Iris pigment epithelial cell (primary cell): ENCODE measurements at places on chromosomes 13 and 19.
A peak's percentile ranks its signal among the peaks of the same experiment; 100 is the strongest.

- no peak for DNase-seq
Observed at GRCh38 chr13:113472355-113473025, 18.0 kb downstream of the DCUN1D2 start.

- no peak for DNase-seq
Observed at GRCh38 chr13:97521726-97522125, 87.8 kb downstream of the RAP2A start.

DNA sequence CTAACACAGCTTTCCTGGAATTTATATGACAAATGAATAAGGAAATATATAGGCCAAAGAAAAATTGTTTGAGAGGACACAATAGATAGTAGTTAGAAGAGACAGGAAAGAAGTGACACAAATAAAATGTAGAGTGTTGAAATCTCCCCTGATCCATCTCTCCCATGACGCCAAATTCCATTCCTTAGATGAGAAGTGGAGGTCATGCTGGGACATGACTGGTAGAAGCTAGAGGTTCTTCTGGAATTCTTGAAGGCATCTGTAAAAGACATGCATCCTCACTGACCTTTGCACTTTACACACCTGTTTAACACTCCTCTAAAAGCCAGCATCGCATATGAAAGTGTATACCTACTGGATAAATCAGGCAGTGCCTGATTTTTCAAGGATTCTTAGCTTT is 67.8 kb downstream of the DGKH start:
- no peak for DNase-seq

- no peak for DNase-seq
Observed at GRCh38 chr19:1997353-1998233, 17.9 kb downstream of the BTBD2 start.

GRCh38 chr19:56838024-56838908 is 2.3 kb downstream of the PEG3 start:
- peak; percentile 12 for DNase-seq

DNA sequence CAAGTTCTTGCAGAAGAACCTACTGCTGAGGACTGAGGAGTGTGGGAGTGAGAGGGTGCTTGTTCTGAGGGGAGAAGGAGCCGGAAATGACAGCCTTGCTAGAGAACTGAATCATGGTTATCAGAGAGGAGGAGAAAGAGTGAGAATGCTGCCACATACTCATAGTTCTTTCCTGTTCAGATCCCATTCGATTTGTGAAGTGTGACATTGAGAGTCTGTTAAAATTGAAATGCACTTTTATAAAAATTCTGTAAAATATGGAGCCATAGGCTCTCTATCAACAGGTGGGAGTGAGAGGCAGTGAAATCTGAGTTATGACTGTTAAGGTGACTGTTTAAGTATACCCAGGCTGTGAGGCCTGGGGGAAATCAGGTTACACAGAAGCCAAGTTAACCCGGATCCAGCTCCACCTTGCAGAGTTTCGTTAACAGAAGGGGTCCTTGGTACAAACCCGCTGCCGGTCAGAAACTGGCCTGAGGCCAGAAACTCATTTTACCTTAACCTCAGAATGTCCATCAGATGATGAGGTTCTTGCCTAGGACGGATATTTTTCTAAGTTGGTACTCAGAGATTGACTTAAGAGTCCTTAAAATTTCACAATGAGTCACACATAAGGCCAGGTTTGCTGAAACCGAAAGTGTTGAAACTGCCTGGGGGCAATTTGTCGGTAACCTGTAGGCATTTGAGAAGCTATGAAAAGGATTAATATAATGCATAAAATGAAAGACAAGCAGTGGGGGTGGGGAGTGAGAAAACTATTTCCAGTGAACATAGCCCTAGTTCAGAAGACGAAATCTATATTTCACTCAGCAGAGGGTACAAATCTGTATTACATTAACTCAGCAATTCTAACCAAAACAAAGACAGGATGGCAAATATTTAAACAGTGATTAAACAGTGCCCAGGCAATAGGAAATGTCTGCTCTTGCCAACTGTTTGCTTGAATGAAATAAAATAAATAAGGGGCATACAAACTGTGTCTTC is 350.5 kb downstream of the KCNRG start:
- DNase-seq: peak; percentile 23

GRCh38 chr13:113411216-113412023 is 41.9 kb downstream of the ADPRHL1 start:
- peak; percentile 96 for DNase-seq

GRCh38 chr13:96797136-96797535 is 197.1 kb downstream of the OXGR1 start:
- DNase-seq: no peak

GRCh38 chr19:50255115-50255514 is 51.7 kb downstream of the MYH14 start:
- no peak for DNase-seq

GRCh38 chr13:28423010-28423409 is 71.9 kb downstream of the FLT1 start:
- no peak for DNase-seq

DNA sequence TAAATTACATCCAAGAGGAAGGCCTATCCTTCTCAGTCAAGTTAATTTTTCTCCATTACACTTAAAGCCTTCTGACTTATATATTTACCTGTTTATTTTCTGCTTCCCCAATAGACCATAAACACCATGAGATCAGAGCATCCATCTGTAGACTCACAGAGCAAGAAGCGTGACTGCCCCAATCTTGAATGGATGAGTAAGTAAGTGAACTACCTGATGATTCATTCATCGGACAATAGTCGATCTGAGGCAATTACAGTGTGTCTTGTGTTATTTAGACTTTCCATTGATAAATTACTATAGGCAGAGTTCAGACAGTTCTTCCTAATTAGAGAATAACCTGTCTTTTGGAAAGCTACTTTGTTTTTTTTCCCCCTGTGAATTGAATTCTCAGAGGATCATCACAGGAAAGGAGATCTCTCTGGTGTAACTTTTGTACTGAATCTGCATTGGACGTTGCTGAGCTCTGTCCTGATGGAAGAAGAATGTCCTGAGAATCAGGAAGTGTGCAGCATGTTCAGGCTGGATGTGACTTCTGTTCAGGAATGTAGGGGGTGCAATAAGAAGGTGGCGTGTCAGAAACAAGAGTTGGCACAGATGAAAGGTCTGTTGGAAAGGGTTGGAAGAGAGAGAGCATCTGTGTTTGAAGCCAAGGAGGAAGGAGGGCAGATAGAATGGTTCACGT is 367.0 kb downstream of the NALCN start:
- no peak for DNase-seq
